Effector memory CD4-positive, alpha-beta T cell (primary cell): ENCODE measurements at places on chromosomes 13 and 19.

GRCh38 chr13:27211771-27212364, 39.5 kb upstream of the RPL21 start:
- no peak overlapping the region for H3K27ac ChIP-seq
- H3K4me3 ChIP-seq, result no peak overlapping the region
- H3K4me1 ChIP-seq, result no peaks in the 10 kb centered on the region
- H3K36me3 ChIP-seq, result no peaks in the 10 kb centered on the region
- H3K27me3 ChIP-seq, result no peaks in the 10 kb centered on the region

GRCh38 chr13:37791699-37792098, 77.9 kb downstream of the TRPC4 start:
- H3K36me3 ChIP-seq, result no peaks in the 10 kb centered on the region
- no peak overlapping the region for H3K4me3 ChIP-seq
- H3K27me3 ChIP-seq, result no peaks in the 10 kb centered on the region
- no peak for DNase-seq
- H3K27ac ChIP-seq, result no peak overlapping the region
- no peaks in the 10 kb centered on the region for H3K4me1 ChIP-seq

DNA sequence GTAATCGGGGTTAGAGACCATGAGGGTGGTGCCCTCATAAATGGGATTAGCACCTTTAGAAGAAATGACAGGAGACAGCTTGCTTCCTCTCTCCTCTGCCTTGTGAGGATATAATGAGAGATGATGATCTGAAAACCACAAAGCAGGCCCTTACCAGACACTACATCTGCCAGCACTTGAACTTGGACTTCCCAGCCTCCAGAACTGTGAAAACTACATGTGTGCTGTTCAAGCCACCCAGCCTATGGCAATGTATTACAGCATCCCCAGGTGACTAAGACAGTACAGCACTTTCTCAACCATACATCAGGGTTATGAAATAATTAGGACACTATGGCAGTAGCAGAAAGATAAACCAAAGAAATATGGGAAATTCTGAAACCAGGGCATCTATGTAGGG, 7.4 kb downstream of the ZNF564 start:
- no peaks in the 10 kb centered on the region for H3K27me3 ChIP-seq
- no peak overlapping the region for H3K4me3 ChIP-seq
- peaks cover 4% of the 10 kb centered on the region for H3K36me3 ChIP-seq

GRCh38 chr19:44587963-44588770, 25.2 kb upstream of the IGSF23 start:
- H3K27ac ChIP-seq, result no peak overlapping the region
- H3K27me3 ChIP-seq, result no peaks in the 10 kb centered on the region
- H3K4me3 ChIP-seq, result no peak overlapping the region
- DNase-seq, result no peak

DNA sequence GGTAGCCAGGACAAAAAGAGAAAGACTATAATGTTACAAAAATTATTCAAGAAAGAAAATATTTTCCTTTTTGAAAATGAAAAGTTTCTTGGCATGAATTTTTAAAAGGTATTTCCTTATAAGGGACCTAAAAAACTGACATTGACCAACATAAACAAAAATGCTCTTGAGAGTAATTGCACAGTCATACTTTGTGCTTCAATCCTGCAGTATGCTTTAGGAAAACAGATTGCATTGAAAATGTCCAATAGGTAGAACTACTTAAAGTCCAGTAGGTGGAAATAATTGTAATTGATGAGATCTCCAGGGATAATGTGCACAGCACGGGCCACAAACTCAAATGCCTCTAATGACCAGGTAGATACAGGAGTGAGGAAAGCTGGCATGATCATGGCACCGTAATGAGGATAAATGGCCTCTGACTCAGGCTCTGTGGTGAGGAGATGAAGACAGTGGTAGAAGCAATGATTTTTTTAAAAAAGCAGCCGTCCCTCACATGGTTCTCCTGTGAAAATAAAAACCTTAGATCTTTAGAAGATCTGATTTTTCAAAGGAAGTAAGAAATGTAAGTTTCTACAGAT, 278.0 kb downstream of the ITGBL1 start:
- H3K27me3 ChIP-seq, result no peaks in the 10 kb centered on the region
- H3K4me3 ChIP-seq, result no peak overlapping the region
- H3K4me1 ChIP-seq, result no peaks in the 10 kb centered on the region
- DNase-seq, result no peak

DNA sequence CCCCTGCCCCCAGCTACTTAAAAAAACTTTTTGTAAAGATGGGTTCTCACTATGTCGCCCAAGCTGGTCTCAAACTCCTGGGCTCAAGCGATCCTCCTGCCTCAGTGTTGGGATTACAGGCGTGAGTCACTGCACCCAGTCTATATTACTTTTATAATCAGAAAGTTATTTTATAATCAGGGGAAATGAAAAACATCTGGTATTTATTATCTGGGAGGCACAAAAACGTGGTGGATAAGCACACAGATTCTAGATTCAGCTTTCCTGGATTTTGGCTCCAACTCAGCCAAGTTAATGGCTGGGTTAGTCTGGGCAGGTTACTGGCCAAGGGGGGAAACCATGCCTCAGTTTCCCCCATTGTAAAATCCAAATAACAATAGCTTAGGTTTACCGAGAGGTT, 24.7 kb downstream of the KEAP1 start:
- no peak overlapping the region for H3K27ac ChIP-seq
- no peaks in the 10 kb centered on the region for H3K27me3 ChIP-seq
- H3K4me1 ChIP-seq, result peaks cover 6% of the 10 kb centered on the region
- H3K4me3 ChIP-seq, result peak overlapping the region; percentile 39
- no peak for DNase-seq

DNA sequence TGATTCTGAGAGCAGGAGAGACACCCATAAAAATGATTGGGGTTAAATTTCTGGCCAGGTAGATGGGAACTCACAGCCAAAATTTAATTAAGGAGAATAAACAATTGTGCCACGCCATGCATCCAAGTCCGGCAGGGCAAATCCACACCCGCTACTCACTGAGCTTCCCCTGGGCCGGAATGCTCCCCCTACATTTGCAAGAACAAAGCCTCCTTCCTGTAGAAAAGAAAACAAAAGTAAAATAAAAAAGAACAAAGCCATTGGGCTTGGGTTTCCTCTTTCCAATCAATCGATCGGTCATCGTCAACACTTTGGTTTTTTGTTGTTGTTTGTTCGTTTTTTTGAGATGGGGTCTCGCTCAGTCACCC, 30.2 kb upstream of the TFDP1 start:
- H3K27me3 ChIP-seq, result no peaks in the 10 kb centered on the region
- H3K4me1 ChIP-seq, result no peaks in the 10 kb centered on the region
- DNase-seq, result no peak
- H3K36me3 ChIP-seq, result peaks cover 14% of the 10 kb centered on the region
- H3K4me3 ChIP-seq, result no peak overlapping the region

GRCh38 chr19:10333758-10334587, 644 bp upstream of the RAVER1 start:
- DNase-seq, result no peak
- peaks cover 29% of the 10 kb centered on the region for H3K4me1 ChIP-seq
- H3K27me3 ChIP-seq, result no peaks in the 10 kb centered on the region
- H3K36me3 ChIP-seq, result peaks cover 37% of the 10 kb centered on the region

- H3K27me3 ChIP-seq, result no peaks in the 10 kb centered on the region
- H3K4me1 ChIP-seq, result no peaks in the 10 kb centered on the region
- no peak overlapping the region for H3K4me3 ChIP-seq
- DNase-seq, result no peak
- no peak overlapping the region for H3K27ac ChIP-seq
Measured at GRCh38 chr13:76307142-76307541, 579.1 kb downstream of the KCTD12 start.

- no peak overlapping the region for H3K27ac ChIP-seq
- no peak overlapping the region for H3K4me3 ChIP-seq
- no peaks in the 10 kb centered on the region for H3K27me3 ChIP-seq
Measured at GRCh38 chr19:17109962-17110598, 34.5 kb downstream of the MYO9B start.

GRCh38 chr19:18225702-18226468, at the start of gene PDE4C:
Gene PDE4C, minus strand, starts transcription at chr19:18226438. Its CDS starts 23 bp downstream, at chr19:18226415.
- no peak within 1 kb of the TSS for H3K27ac ChIP-seq

GRCh38 chr13:92137520-92137919, 739.1 kb downstream of the GPC5 start:
- H3K4me3 ChIP-seq, result no peak overlapping the region
- no peaks in the 10 kb centered on the region for H3K4me1 ChIP-seq
- H3K27ac ChIP-seq, result no peak overlapping the region
- no peaks in the 10 kb centered on the region for H3K27me3 ChIP-seq
- H3K36me3 ChIP-seq, result no peaks in the 10 kb centered on the region
- no peak for DNase-seq

GRCh38 chr13:23749288-23749873, 139.8 kb downstream of the MIPEP start:
- no peaks in the 10 kb centered on the region for H3K27me3 ChIP-seq
- H3K36me3 ChIP-seq, result no peaks in the 10 kb centered on the region
- no peak overlapping the region for H3K27ac ChIP-seq

DNA sequence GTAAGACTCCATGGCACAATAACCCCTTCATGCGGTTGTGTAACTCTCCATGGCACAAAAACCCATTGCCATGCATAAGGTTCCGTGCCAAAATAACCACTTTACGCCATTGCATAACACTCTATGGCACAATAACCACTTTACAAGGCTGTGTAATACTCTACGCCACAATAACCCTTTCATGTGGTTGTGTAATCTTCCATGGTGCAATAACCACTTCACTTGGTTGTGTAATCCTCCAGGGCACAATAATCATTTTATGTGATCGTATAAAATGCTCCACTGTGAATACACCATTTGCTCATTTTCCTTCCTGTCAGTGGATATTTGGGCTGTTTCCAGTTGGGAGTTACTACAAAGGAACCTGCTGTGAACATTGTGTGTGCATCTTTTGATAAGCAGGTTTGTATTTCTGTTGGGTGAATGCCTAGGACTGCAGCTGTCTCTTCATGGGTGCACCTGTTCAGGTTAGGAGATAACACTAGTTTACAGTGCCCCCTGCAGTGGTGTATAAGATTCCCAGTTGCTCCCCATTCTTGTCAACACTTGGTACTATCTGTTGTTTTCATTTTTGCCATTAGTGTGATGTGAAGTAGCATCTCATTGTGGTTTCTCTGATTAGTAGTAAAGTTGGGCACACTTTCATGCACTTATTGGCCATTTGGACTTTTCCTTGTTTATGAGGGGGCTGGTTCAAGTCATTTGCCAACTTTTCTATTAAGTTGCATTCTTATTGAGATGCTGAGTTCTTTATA, 21.1 kb upstream of the ZSCAN18 start:
- no peak for DNase-seq
- H3K27ac ChIP-seq, result no peak overlapping the region
- H3K4me1 ChIP-seq, result no peaks in the 10 kb centered on the region
- no peak overlapping the region for H3K4me3 ChIP-seq

DNA sequence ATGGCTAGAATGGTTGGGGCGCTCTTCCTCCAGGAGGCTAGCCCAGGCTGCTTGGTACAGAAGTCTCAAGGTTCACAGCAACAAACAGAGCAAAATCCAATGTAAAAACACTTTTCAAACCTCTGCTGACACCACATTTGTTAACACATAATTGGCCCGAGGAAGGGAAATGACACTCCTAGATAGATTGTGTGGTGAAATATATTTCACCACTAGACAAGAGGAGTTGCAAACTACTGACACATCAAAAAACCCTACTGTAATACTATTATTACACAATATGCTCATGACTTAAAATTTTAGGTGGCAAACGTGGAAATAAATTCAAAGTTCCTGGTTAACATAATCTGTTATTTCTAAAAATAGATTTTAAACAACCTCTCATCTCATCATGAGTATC, 643.6 kb downstream of the PCDH9 start:
- no peak for DNase-seq
- no peak overlapping the region for H3K4me3 ChIP-seq
- no peaks in the 10 kb centered on the region for H3K27me3 ChIP-seq

DNA sequence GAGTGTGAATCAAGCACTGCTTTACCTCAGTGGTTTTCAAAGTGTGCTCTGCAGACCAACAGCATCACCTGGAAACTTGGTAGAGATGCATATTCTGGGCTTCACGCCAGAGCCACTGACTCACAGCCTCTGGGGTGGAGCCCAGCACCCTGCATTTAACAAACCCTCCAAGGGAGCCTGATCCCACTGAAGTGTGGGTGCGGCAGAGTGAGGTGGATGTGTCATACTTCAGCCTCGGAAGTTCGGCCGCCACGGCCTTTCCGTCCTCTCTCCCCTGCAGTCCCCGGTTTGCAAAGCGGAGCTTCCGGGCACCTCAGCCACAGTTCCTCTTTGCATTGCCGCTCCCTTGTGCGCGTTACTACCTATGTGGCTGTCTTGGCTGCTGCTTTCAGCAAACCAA, 33.3 kb upstream of the MICU2 start:
- H3K4me3 ChIP-seq, result no peak overlapping the region
- H3K27ac ChIP-seq, result no peak overlapping the region
- DNase-seq, result peak; percentile 6
- no peaks in the 10 kb centered on the region for H3K4me1 ChIP-seq
- no peaks in the 10 kb centered on the region for H3K27me3 ChIP-seq

- H3K36me3 ChIP-seq, result peaks cover 9% of the 10 kb centered on the region
- H3K4me3 ChIP-seq, result no peak overlapping the region
- H3K4me1 ChIP-seq, result peaks cover 15% of the 10 kb centered on the region
- no peaks in the 10 kb centered on the region for H3K27me3 ChIP-seq
- no peak overlapping the region for H3K27ac ChIP-seq
Measured at GRCh38 chr19:33375837-33376159, 2.3 kb downstream of the CEBPG start.

- H3K27me3 ChIP-seq, result no peaks in the 10 kb centered on the region
- DNase-seq, result no peak
- no peaks in the 10 kb centered on the region for H3K4me1 ChIP-seq
- no peaks in the 10 kb centered on the region for H3K36me3 ChIP-seq
- H3K27ac ChIP-seq, result no peak overlapping the region
- H3K4me3 ChIP-seq, result no peak overlapping the region
Measured at GRCh38 chr13:79141082-79141481, 265.0 kb downstream of the RBM26 start.

DNA sequence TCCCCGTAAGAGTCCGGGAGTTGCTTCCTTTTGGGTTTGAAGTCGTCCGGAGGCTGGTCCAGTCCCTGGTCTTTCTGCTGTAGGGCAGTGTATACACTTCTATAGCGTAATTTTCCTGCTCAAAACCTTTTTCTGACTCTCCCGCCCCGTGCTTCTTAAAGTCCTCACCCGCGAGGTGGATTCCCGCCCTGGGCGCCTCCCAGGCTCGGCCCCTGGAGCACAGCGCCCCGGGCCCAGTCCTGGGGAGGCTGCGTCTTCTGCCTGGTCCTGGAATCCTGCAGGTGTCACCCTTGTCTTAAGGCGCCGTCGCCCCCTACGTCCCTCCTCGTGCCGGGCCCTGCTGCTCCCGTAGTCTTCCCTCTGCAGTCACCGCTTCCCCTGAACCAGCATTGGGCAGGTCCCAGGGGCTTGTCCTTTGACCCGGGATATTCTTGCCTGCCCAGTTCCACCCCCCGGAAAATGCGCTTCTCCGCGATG, 34.4 kb upstream of the ZNF808 start:
- no peaks in the 10 kb centered on the region for H3K27me3 ChIP-seq
- no peaks in the 10 kb centered on the region for H3K36me3 ChIP-seq
- no peak overlapping the region for H3K27ac ChIP-seq
- no peak for DNase-seq

- H3K27me3 ChIP-seq, result no peaks in the 10 kb centered on the region
- DNase-seq, result no peak
- H3K36me3 ChIP-seq, result no peaks in the 10 kb centered on the region
- H3K4me1 ChIP-seq, result no peaks in the 10 kb centered on the region
Measured at GRCh38 chr19:18763674-18764590, 27.2 kb downstream of the COMP start.
